ENCODE measurements at places on chromosomes 3 and 15. TPM values are rescaled to one million over a fixed set of nuclear protein-coding genes. Genes with fewer than 3 reads are reported as not detected.

Gene SERF2
- 780 TPM for total RNA-seq

Gene ZPLD1
- total RNA-seq, result 74.8 TPM

Gene SFMBT1
- 6.0 TPM for total RNA-seq

Gene PRSS50
- total RNA-seq, result not detected

Gene OXTR
- total RNA-seq, result 6.9 TPM

Gene CHDH
- total RNA-seq, result 4.9 TPM

Measured in renal cortical epithelial cell (primary cell).